ENCODE measurements at places on chromosomes 6 and 20.
A peak's percentile ranks its signal among the peaks of the same experiment; 100 is the strongest.

DNA sequence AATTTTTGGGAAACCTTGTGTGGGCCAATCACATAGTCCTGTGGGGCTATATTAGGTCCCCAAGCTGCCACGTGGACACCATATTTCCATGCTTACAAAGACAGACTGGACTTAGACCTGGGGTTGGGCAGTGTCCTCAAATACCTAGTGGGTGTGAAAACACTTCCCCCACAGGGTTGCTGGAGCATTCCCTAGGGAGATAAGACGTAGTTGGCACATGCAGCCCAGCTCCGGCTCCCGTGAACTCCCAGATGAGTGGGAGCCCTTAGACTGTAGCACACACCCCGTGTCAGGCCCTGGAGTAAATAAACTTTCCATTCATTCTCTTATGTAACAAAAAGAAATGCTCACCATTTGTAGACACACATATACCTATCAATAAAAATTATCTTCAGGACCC lies 14.2 kb downstream of the KCNG1 start:
- DNase-seq = no peak

DNA sequence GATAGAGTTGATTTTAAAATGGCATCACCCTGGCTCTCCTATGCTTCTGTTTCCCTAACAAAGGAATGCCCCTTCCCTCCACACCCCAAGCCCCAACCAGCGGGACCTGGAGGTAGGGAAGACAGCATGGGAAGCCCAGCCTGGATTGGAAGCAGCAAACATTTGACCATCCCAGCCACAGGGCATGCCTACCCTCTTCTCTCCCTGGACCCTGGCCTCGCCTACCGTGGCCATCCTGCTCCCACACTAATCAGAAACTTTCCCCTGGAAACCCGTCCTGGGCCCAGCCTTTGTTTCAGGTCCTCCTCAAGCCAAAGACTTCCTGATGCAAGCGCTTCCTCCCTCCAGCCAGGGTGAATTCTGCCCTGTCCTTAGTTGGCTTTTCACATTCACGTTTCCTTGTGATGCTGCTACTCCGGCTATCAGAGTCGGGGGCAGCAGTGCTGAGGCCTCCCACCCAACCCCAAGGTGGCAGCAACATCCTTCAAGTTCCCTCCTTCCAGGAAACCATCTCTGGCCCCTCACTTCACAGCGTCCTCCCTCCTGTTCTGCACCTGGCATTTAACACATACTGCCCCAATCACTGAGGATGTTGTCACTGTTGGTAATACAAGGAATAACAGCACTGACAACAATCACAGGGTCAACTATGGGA lies 18.2 kb upstream of the ANGPT4 start:
- no peak for DNase-seq

GRCh38 chr6:45116714-45117410 lies 211.3 kb upstream of the RUNX2 start:
- no peak for DNase-seq

- DNase-seq = no peak
Measured at GRCh38 chr6:71579902-71580301, 291.3 kb downstream of the OGFRL1 start.

DNA sequence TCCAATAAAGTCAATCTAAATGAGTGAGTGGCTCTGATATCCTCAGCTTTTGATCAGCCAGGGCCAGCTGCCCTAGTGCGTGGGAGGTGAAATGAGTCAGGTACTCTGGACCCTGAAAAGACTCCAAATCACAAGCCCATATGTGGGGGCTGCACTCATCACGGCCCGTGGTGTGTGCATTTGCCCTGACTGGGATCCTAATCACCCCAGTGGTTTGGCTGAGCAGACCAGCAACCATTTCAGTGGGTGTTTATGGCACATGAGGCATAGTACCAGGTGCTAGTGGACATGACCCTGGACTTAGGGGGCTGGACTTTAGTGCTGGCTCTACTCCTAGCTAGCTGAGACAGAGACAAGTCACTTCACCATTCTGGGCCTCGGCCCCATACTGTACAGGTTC lies 39.4 kb downstream of the SCML4 start:
- no peak for DNase-seq

- DNase-seq = no peak
Measured at GRCh38 chr20:43300901-43301300, 111.2 kb upstream of the PTPRT start.

GRCh38 chr6:45835721-45836437 lies 179.8 kb downstream of the CLIC5 start:
- DNase-seq = no peak

DNA sequence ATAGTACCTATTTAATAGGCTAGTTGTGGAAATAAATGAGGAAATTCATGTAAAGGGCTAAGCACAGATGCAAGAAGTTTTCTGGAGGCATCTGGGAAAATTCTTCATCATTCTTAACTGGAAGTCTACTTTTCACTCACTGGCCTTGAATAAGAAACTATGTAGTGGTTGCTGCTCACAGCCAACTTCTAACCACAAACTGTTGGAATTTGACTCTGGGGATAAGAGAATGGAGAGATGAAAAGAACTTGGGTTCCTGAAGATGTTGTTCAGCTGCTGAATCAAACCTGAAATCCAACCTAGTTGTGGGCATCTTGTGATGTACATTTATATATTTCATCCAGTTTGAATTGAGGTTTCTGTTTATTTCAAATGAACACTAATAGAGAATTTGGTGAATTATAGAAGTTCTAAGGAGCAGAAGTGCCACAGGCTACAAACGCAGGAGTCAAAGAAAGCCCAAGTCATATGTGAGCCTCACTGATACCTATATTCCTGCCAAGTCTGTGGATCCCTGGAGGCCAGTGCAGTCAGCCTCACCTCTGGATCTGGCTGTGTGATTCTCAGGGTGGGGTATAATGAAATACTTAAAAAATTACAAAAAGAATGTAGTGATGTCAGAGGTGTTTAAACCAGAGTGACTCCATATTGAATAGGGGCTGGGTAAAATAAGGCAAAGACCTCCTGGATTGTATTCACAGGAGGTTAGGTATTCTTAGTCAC lies 18.7 kb upstream of the MEI4 start:
- no peak for DNase-seq

GRCh38 chr6:133958791-133959190 lies 5.8 kb downstream of the TBPL1 start:
- no peak for DNase-seq

DNA sequence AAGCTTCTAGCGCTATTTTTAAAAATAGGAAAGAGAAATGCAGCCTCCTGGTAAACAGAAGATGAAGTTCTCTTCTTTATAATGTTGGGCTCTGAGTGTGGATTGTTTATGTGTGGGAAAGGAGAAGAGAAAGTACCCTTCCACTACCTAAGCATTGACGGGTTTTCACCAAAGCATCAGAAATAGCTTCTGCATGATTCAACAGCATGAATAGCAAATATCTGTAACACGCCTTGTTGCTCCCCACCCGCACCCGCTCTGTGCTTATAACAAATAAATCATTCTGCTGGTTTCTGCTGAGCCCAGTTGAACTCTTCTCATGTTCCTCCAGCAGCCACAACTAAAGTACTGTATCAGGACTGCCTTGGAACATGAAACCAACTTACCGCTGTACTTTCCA lies 20.7 kb downstream of the TXLNB start:
- DNase-seq = no peak

DNA sequence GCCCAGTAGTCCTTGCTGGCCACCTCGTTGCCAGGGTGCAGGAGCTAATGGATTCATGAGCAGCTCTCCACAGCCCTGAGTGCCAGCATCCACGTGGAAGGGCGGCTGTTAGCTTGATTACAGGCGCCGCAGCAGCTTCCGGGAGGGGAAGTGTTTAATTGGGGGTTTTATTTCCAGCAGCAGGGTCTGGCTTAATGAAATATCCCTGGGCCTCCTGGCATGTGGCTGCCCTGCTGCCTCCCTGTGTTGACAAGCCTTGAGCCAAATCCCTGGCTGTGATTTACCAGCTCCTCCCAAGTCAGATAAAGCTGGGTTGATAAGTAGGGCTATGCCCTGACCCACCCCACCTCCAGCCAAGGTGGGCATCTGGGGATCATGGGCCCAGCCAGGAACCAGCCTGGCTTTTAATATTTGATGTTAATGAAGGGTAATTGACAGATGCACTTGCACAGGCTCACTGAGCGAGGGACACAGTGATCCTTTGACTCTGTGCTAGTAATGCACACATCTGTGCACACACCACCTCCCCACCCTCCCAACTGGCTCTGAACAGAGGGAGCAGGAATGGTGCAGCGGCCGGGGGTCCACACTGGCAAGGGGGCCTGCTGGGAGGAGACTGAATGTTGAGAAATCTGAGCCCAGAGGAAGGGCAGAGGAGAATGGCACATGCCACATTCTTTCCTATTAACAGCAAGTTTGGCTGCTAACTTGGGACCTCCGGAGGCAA lies 13.6 kb downstream of the GLP1R start:
- no peak for DNase-seq

DNA sequence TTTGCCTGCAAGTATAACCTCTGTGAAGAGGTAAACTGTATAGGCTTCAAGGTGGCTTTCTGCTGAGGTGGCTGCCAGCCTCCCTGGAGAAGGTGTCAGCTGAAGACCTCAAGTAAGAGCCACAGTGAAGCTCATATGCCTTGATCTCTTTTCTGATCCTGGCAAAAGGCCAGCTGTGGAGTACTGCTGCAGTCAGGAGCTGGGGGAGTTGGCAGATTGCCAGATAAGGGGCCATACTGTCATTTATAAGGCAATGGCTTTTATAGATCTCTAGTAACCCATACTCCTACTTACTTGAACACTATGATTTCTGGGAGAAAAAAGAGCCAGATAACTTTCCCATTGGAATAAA lies 8.8 kb upstream of the CEP85L start:
- DNase-seq = no peak

- DNase-seq = peak; percentile 10
Measured at GRCh38 chr6:113306552-113307145, 550.5 kb upstream of the MARCKS start.

DNA sequence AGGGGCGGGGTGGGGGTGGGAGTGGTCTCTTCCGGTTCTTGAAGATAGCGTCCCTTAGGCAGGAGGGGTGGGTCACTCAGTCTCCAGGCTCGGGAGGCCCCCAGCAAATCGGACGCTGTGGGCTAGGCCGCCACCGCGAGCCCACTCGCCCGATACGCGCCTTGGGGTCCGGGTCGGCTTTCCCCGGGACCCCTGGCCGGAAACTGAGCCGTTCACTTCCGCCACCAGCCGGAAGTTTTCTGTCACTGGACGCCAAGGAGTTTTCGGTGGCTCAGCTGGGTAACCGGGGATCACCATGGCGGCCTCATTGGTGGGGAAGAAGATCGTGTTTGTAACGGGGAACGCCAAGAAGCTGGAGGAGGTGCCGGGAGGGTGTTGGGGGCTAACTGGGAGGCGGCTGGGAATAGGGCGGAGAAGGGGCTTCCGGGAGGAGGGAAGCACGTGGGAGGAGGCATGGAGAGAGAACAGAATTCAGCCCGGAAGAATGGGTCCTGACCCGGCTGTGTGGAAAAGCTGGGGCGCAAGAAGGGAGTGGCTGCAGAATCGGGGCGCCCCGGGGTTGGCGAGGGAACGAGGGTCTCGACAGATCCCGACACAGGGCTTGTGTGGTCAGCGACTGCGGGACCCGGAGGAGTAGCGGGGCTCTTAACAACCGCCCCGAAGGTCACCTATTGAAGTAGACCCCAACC lies at the start of gene ITPA:
TSS of gene ITPA (plus strand) at position 242 of the 689 bp plus-strand sequence. CDS start at position 296, 54 bp downstream.
- DNase-seq = peak; percentile 7

- DNase-seq = no peak
Measured at GRCh38 chr6:24448828-24449525, 40.4 kb downstream of the GPLD1 start.

DNA sequence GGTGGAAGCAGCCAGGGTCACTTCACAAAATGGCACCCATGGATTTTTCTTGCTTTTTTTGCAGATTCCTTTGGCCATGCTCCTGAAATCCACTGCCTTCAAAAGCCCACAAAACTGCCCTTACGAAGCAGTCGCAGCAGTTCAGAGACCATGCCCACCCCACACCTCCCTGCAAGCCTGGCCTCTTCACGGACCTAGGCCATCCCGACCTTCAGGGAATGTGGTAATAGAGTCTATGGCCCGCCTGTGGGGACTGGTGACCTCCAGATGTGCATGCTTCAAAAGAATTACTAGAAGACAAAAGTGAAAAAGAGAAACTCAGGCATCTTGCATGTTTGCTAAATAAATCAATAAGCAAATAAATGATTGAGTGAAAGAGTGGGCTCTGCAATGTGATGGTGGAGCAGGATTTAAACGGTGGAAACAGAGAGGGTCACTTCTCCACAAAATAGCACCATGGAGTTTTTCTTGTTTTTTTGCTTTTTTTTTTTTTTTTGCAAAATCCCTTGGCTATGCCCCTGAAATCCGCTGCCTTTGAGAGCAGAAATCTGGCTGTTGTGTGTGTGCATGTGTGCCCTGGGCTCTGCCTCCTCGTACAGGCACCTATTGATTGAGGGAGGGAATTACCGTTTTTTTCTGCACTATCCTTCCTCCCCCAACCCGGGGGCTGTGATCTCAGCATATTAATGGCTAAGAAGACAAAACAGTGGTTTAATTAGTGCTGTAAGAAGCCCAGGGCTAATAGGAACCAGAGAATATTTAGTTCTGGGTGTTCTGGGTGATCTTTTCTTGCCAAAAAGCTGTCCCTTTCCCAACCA lies 107.4 kb downstream of the PXDC1 start:
- no peak for DNase-seq

- DNase-seq = no peak
Measured at GRCh38 chr6:106825156-106825555, 149.4 kb downstream of the CD24 start.

DNA sequence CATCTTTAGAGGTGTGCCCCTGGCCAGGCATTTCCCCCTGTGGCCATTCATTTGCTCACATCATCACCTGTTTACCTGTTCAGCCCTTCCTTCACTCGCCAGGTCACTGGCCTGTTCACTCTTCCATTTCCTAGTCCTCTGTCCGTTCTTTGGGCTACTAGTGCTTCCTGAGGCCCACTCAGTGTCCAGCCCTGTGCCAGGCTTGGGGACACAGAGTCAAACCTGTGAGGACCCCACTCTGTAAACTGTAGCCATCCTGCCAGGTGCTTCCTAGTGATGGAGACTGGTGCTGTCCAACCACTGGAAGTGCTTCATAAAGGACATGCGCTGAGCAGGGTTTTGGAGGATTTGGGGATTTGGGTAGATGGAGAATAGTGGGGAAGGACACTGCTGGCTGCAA lies 3.5 kb downstream of the DLGAP4 start:
- DNase-seq = no peak

GRCh38 chr6:15876406-15876805 lies 213.6 kb upstream of the DTNBP1 start:
- DNase-seq = no peak

GRCh38 chr6:43368259-43369160 lies 937 bp downstream of the ZNF318 start:
- no peak for DNase-seq

DNA sequence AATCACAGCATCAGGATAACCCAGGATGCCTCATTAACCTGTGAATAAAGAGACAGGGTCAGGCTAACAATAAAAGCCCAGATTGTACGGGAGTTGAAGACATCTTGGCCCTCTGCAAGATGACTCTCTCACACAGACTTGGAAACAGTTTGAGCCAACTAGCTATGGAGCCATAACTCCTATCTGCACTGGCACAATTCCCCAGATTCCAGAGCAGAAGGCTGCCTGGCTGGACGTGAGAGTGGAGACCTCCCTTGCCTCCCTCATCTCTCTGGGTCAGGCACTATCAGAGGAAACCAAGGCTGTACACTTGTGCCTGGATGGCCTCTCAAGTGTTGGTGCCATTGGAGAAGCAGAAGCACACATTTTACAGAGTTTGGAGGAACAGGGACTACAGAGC lies 312.6 kb downstream of the THBS2 start:
- no peak for DNase-seq
